NCI-H82 (cell line): ENCODE measurements at places on chromosomes 11 and 22.

GRCh38 chr11:59510941-59511589 lies at the start of gene OR4D9:
OR4D9 (plus strand) TSS chr11:59511539; CDS start chr11:59514913, 3,374 bp downstream.
- DNase-seq: no peak

GRCh38 chr11:9528573-9529333 lies 44.7 kb upstream of the WEE1 start:
- no peak for DNase-seq

DNA sequence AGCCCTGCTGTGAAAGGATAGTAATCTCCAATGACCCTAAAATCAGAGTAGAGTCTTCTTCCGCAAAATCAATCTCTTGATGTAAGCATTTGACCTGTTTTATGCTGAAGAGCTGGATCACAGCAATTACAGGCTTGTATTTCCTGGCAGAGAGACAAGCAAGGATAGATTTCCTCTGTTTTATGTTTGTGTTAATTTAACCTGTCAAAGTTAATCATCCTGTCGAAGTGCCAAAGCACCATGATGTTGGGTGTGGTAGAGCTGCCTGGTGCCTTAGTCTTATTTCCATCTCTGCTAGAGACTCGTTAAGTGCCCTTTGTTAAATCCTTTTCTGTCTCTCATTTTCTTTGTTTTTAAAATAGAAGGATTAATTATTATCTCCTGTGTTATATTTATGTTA lies 248.1 kb downstream of the CNTN5 start:
- DNase-seq: no peak

- no peak for DNase-seq
Observed at GRCh38 chr11:102469196-102469821, 16.7 kb upstream of the TMEM123 start.

DNA sequence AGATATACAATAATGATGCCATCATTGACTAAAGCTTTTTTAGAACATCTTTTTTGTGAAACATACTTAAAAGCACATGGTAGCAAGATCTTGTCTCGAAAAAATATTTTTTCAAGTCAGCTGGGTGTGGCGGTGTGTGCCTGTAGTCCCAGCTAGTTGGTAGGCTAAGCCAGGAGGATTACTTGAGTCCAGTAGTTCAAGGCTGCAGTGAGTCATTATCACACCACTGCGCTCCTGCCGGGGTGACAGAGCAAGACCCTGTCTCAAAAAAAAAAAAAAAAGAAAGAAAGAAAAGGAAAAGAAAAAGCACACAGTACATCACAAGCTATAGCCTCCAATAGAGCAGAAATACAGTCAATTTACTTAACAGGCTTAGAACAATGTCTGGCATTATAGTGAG lies 37.0 kb downstream of the ENTHD1 start:
- no peak for DNase-seq

GRCh38 chr11:94593030-94593429 lies 25.9 kb downstream of the PIWIL4 start:
- DNase-seq: no peak

DNA sequence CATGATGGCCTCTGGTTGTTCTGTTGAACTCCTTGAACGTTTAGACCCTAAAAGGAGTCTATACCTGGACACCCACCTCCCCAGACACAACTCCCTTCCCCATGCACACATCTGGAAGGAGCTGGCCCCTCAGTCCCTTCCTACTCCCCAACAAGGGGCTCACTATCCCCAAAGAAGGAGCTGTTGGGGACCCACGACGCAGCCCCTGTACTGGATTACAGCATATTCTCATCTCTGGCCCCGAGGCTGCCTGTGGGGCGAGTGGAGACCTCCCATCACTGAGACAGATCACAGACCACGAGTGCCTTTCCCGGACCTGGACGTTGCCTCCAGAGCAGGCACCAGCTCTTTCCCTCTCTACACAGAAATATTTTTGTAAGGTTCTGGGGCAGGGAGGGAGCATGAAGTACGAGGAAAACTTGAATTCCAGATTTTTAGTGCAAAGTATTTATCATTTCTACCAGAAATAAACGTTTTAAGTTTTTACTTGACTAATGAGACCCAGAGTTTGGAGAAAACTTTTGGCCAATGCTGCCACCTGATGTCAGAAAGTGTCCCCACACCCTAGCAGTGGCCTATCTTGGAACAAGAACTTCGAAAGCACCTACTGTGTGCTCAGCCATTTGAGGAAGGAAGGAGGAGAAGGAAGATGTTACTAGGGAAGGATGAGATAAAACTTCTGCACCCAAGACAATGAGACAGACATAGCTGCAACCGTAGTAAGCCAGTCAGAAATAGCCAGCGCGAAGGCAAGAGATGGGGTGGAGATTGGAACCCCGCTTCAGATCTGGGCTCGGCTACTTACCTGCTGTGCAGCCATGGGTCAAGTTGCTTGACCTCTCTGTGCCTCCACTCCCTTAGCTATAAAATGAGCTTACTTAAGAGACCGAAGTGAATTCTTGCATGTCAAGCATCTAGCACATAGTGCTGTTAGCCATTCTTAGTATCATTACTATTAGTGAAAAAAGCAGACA lies 10.2 kb upstream of the POU2F3 start:
- DNase-seq: peak; percentile 5

- DNase-seq: no peak
Observed at GRCh38 chr11:56705784-56706396, 7.0 kb downstream of the OR9G1 start.

DNA sequence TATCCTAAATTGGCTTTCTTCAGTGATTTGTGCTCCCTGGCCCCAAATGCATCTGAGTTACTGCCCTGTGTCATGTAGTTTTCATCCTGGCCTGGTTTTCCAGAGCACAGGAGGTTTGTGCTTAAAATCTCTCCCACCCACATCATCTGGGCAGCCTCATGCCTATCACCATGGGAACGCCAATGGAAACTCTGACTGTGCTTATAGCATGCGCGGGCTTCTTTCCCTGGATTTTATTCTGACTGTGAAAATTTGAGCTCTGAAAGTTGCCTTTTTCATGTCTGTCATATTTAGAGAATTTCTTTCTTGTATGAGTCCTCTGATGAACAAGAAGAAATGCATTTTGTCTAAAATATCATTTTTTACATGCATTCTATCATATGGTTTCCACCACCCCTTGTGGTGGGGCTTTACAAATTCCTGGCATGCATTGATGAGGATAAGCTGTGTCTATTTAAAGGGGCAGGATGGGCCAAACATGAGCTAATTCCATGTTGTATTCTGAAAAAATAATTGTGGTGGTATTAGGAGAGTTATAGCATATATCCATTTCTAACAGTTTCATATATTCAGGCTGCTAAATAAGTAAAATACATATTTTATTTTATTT lies 55.1 kb downstream of the IRAG1 start:
- DNase-seq: no peak

GRCh38 chr11:57357310-57357709 lies 19.2 kb downstream of the P2RX3 start:
- DNase-seq: no peak

GRCh38 chr11:2096919-2097301 lies 42.3 kb downstream of the IGF2 start:
- no peak for DNase-seq

DNA sequence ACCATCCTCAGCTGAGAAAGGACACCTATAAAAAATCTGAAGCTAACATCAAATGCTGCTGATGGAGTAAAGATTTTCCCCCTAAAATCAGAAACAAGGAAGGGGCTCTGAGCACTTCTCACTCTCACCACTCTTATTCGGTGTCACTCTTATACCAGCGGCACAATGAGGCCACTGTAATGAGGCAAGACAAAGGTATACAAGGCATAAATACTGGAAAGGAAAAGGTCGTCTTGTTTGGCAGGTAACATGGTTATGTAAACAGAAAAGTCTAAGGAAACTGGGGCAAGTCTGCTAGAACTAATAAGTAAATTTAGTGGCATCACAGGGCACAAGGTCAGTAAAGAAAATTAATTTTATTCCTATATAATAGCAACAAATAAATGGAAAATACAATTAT lies 8.1 kb upstream of the MOB2 start:
- no peak for DNase-seq

GRCh38 chr11:116793772-116794097 lies 2.1 kb upstream of the APOA5 start:
- no peak for DNase-seq

DNA sequence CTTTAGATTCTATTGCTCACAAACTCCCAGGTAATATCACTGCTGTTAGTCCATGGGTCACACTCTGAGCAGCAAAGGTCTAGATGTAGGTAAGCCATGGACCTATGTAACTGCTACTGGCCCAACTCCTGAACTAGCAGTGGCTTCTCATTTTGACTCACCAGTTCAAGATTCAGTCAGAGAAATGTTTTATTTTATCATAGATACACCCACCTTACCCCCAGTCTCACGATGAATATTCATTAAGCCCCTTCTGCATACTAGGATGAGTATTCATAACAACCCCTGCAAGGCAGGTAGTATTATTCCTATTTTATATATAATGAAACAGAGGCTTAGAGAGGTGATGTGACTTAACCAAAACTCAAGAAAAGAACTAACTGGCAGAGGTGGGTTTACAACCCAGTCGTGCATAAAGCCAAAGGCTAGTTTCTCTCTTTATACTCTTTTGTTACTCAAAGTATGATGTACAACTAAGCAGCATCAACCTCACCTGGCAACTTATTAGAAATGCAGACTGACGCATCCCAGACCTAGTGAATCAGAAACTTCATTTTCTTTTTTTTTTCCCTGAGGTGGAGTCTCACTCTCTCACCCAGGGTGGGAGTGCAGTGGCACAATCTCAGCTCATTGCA lies 957.6 kb upstream of the CCDC90B start:
- DNase-seq: no peak

GRCh38 chr11:35717043-35717442 lies 54.5 kb downstream of the TRIM44 start:
- peak; percentile 51 for DNase-seq

- DNase-seq: no peak
Observed at GRCh38 chr22:17822087-17822486, 47.8 kb upstream of the BID start.

- DNase-seq: no peak
Observed at GRCh38 chr22:29218758-29219408, 13.2 kb downstream of the EMID1 start.

- no peak for DNase-seq
Observed at GRCh38 chr11:23765682-23766252, 731.1 kb upstream of the LUZP2 start.

- no peak for DNase-seq
Observed at GRCh38 chr11:124915541-124916369, 3.3 kb upstream of the HEPN1 start.

- no peak for DNase-seq
Observed at GRCh38 chr22:37275134-37275533, 7.2 kb upstream of the CYTH4 start.

DNA sequence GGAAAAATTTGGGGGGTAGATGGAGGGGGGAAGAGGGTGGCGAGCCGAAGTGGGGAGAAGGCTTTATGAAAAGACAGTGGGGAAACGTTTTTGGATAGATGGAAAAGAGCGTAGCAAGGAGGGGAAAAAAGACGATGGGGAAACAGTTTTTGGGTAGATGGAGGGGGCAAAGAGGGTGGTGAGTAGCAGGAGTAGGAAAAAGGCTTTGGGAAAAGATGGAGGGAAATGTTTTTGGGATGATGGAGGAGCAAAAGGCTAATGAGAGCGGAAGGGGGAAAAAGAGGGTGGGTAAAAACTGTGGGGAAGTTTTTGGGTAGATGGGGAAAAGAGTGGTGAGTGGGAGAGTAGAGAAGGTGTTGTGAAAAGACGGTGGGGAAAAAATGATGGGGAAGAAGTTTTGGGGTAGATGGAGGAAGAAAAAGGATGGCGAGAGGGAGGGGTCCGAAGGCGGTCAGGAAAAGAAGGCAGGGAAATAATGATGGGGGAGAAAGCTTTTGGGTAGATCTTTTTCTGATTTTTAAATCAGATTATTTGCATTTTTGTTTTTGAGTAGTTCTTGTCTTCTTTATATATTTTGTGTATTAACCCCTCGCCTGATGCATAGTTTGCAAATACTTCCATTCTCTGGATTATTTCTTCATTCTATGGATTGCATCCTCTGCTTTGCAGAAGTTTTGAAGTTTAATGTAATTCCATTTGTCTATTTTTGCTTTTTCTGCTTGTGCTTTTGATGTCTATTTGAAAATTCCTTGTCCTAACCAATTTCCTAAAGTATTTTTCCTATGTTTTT lies 115.3 kb upstream of the SERPIND1 start:
- no peak for DNase-seq

DNA sequence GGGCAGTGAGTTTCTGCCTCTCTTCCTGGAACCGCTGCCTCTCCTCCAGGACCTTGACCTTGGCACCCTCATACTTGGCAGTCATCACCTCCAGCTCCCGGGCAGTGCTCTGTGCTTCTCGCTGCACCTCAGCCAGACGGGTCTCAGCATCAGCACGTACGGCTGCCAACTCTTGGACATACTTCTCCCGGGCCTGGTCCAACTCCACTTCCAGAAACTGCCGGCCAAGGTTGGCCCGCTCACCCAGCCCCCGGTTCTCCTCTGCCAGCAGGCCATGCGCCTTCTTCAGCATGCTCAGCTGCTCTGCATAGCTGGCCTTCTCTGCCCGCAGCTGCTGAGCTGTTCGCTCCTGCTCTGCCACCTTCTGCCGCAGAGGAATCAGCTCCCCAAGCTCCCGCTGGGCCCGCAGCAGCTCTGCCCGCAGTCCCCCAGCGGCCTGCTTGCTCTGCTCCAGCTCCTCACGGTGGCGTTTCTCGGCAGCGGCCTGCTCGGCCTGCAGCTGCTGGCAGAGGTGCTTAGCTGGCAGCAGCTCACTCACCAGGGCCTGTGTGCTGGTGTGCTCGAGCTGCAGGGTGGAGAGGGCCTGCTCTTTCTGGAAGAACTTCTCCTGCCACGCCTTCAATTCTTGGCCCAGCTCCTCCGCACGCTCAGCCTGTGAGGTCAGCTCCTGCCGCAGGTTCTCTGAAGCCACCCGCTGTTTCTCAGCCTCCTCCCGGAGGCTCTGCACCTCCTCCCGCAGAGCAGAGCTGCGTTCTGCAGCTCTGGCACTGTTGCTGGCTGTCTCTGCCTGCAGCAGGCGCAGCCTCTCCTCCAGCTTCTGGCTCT lies 14.4 kb downstream of the IL18BP start:
- DNase-seq: no peak

DNA sequence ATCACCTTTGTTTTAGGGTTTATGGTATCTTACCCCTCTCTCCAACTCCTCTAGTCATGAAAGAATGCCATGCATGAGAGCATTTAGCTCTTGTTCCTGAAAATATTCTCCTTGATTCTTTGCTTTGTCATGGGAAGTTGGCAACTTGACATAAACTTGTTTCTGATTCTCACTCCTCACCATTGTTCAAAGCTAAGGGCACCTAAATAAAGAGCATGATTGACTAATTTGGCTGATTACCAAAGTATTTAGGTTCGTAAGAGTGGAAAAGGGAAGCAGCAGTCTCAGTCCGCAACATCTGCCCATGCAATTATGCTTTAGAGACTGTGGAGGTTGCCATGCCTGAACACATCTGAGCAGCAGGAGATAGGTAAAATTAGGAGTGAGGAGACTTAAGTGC lies 26.4 kb downstream of the OR52K1 start:
- DNase-seq: no peak

DNA sequence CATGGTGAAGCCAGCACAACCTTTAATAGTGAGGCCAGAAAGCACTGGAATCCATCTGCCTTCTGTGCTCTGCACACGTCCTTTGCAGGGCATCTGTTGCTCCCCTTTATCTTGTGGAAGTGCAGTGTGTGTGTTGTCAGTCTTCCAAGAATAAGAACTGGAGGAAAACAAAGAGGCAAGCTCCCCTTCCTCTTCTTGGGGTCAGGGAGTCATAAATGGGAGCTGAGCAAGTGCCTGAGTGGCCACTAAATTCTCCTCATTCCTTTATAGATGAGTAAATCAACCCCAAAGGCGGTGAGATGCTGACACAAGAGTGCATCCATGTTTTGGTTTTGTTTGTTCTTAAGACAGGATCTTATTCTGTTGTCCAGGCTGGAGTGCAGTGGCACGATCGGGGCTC lies 38.3 kb downstream of the WT1 start:
- no peak for DNase-seq
